ENCODE measurements at places on chromosomes 3 and 15. TPM values are rescaled to one million over a fixed set of nuclear protein-coding genes. Genes with fewer than 3 reads are reported as not detected.

CRABP1 gene
- polyA plus RNA-seq: not detected

GOLGA6L4 gene
- polyA plus RNA-seq: 29.6 TPM

TMOD2 gene
- polyA plus RNA-seq: 5.5 TPM

PSTPIP1 gene
- 1.1 TPM for polyA plus RNA-seq

RPP25 gene
- 5.6 TPM for polyA plus RNA-seq

ASB14 gene
- polyA plus RNA-seq: 2.0 TPM

VIPR1 gene
- polyA plus RNA-seq: 7.8 TPM

DNA sequence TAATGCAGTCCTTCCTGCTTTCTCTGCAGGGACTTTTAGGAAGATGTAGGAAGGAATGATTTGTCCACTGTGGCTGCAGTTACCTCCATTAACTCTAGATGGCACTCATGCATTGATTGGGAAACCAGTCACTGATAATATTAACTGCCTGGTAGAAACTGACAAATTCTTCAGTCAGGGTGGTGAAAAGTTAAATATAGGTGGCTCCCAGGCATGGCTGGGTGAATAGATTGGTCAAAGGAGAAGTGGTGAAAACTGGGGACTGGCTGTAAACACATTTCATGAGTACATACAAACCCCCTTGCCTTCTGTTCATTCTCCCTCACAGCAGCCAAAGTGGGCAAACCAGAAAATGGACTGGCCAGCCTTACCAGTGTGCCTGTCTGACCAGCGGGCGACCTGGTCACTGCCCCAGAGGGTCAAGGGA lies 333.4 kb downstream of the THSD4 start:
- peak; percentile 61 for DNase-seq

GRCh38 chr3:178370387-178370786 lies 165.8 kb upstream of the KCNMB2 start:
- no peak for DNase-seq

DNA sequence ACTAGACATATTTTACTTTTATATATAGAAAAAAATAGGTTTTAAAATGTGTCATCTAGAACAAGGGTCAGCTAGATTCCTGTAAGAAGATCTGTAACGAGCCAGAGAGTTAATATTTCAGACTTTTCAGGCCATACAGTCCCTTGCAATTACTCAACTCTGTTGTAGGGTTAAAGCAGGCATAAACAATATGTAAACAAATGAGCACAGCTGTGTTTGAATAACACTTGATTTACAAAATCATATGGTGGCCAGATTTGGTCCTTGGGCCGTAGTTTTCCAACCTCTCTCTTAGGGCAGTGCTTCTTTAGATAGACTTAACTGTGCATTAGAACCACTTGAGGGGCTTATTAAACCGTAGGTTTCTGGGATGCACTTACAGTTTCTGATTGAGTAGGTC lies 19.6 kb downstream of the LRRC57 start:
- DNase-seq: no peak

DNA sequence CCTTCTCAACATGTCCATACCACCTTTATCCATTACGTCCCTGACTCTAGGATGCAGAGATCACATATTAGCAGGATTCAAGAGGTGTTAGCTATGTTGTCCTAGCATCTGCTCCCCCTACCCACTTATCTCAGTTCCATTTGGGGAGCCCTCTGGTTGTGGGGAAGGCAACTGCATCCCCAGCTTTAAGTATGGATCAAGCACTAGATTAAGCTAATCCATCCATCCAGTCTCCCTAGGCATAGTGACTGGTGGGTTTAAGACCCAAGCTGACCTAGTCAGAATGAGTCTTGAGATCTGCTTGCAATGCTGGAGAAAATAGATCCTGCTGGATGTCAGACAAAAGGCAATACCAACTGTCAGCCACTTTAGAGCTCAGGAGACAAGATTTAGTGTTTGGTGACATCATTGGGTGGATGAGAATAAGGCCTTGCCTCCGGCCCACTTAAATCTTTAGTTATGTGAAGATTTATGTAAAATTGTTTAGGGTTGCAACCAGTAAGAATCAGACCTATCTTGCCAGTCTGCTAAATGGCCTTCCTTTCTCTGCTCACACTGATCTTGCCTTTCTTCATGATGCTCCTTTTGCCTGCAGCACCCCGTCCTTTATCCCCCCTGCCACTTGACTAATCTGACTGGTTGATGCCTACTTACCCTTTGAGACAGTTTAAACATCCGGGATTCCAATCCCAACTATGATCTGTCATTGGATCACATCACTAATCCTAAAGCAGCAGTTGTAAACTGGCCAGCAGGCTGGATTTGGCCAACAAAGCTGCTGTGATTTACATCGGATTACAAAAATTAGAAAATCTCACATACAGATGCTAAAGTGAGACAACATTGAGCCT lies 2.1 kb upstream of the ISY1 start:
- DNase-seq: no peak

DNA sequence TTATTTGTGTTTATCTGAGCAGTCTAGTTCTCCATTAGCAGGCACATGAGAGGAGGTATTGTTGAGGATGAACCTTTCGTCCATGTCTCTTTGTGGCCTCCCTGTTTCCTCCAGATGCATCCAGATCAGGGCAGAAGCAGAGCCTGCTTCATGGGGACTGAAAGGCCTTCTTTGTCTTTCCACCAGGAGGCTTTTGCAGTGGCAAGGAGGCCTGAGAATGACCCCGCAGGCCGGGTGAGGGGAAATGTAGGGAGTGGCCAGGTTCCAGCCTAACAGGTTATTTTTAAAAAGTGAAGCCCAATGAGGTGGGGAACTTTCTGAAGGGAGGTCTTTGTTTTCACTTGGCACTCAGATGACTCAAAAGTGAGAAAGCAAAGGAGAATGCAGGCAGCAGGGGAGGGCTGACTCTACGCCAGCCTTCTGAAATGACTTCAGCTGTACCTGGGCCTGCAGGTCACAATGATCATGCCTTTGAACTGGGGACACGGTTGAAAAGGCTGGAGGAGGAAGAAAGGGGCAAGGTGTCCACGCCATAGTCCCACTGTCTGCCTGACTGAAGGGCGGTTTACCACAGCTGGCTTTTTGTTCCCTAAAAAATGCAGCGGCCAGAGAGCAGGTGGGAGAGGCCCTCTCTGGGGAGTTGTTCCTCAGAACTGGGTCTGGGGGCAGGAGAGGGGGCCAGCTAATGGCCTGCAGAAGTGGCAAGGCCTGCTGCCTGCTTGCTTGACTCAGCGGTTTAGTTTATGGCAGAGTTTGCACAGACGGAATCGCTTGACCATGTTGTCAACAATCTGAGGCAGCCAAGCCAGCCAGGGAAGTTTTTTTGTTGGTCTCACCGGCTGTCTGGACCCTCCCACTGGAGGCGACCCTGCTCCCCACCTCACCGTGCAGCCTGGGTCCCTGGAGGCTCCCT lies 28.7 kb downstream of the CMTM7 start:
- peak; percentile 59 for DNase-seq

GRCh38 chr3:150830094-150830681 lies 67.2 kb upstream of the SIAH2 start:
- no peak for DNase-seq

- DNase-seq: no peak
Measured at GRCh38 chr3:45054196-45054857, 28.2 kb downstream of the CLEC3B start.

DNA sequence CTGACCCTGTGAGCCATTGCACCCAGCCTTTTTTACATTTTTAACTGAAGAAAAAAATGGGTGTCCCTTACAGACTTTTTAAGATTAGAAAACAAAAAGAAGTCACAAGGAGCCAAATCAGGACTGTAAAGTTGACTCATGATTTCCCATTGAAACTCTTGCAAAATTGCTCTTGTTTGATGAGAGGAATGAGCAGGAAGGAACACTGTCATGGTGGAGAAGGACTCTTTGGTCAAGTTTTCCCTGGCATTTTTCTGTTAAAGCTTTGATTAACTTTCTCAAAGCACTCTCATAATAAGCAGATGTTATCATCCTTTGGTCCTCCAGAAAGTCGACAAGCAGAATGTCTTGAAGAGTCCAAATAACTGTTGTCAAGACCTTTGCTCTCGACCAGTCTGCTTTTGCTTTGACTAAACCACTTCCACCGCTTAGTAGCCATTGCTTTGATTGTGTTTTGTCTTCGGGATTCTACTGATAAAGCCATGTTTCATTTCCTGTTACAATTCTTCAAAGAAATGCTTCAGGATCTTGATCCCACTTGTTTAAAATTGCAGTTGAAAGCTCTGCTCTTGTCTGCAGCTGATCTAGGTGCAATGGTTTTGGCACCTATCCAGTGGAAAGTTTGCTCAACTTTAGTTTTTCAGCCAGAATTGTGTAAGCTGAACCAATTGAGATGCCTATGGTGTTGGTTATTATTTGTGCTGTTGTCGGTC lies 369.4 kb downstream of the MAGI1 start:
- no peak for DNase-seq

- DNase-seq: no peak
Measured at GRCh38 chr3:194294895-194295214, 56.3 kb downstream of the CPN2 start.

GRCh38 chr15:93086791-93087190 lies 2.2 kb downstream of the RGMA start:
- no peak for DNase-seq

DNA sequence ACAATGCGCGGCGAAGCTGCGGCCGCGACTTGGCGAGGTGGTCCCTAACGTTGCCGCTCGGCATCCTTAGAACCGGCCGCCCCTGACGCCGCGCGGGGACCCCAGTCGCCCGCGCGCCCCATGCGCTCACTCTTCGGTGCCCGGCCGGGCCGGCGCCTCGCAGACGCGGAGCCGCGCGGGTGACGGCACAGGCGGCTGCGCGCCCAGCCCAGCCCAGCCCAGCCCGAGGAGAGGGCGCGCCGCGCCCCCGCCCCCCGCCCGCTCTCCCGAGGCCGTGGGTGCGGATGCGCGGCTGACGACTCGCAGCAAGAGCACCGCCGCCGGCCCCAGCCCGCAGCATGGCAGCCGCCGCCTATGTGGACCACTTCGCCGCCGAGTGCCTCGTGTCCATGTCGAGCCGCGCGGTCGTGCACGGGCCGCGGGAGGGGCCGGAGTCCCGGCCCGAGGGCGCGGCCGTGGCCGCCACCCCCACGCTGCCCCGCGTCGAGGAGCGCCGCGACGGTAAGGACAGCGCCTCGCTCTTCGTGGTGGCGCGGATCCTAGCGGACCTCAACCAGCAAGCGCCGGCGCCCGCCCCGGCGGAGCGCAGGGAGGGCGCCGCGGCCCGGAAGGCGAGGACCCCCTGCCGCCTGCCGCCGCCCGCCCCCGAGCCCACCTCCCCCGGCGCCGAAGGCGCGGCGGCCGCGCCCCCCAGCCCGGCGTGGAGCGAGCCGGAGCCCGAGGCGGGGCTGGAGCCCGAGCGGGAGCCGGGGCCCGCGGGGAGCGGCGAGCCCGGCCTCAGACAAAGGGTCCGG lies 437 bp downstream of the KLF13 start:
- DNase-seq: no peak

DNA sequence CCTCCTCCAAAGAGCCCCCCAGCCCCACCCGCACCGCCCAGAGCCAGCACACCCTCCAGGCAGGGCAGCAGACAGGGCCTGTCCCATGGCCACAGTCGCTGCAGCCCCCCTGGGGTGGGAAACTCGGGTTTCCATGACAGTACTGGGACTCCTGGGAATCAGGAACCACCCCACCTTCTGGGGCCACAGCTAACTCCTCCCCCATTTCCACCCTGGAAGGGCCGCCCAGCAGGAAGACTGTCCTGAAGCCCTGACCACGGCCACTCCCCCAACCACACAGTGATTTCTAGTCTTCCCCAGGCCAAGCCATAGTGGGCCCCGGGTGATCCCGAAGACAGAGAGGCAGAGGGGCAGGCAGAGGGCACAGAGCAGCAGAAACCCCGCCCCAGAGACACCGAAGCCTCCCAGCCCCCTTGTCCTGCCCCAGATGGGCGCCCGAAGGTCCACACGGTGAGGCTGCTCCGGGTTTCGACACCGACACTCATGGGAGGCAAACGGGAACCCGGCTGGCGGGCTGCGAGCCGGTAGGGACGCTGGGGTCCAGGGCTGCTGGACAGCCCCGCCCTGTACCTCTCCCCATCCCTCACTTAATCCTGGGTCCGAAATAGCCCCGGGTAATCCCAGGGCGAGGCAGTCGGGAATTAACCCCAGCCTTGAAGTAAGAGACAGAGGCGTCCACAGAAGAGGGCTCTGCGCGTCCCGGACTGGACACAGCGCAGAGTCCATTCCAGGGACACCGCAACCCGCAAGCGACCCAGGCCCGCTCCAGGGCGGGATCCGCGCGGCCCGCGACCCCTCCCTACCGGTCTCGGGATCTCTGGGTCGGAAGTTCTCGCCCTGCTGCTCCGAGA lies 138.4 kb downstream of the NUP210 start:
- no peak for DNase-seq

GRCh38 chr15:39542385-39543065 lies 38.4 kb upstream of the THBS1 start:
- DNase-seq: no peak

DNA sequence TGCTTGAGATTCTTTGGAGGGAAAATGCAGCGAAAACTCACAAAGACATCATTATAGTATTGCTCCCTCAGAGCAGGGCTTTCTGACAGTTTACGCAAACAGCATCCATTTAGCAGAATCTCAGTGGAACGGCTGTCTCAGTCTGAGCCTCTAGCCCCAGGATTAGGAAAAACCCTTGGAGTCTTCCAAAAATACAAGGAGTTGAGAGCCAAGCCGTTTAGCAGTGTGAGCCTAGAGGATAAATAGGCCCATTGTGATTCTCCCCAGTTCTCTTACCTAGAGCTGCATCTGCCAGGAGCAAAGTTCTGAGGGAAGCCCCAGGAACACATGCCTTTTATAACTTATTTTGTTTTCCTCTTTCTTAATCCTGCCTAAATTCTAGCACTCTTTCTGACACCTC lies 359.6 kb downstream of the NTRK3 start:
- no peak for DNase-seq

GRCh38 chr15:89416339-89417183 lies 79.8 kb downstream of the RHCG start:
- DNase-seq: no peak

GRCh38 chr3:14397531-14397930 lies 4.9 kb upstream of the SLC6A6 start:
- no peak for DNase-seq

DNA sequence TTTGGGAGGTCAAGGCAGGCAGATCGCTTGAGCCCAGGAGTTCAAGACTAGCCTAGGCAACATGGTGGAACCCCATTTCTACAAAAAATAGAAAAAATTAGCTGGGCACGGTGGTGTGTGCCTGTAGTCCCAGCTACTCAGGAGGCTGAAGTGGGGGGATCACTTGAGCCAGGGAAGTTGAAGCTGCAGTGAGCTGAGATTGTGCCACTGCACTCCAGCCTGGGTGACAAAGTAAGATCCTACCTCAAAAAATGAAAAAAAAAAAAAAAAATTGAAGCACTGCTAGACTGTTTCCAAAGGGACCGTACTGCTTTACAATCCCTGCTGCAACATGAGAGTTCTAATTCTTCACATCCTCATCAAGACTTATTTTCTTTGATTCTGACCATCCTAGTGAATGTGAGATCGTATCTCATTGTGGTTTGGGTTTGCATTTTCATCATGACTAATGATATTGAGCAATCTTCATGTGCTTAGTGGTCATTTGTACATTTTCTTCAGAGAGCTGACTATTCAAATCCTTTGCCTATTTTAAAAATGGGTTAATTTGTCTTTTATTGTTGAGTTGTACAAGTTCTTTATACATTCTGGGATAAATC lies 10.8 kb downstream of the CMTM8 start:
- DNase-seq: no peak

- no peak for DNase-seq
Measured at GRCh38 chr15:41060505-41060904, 55.6 kb downstream of the INO80 start.
